Heart left ventricle (tissue), 16 donors: ENCODE measurements at places on chromosomes 5 and 9.

DNA sequence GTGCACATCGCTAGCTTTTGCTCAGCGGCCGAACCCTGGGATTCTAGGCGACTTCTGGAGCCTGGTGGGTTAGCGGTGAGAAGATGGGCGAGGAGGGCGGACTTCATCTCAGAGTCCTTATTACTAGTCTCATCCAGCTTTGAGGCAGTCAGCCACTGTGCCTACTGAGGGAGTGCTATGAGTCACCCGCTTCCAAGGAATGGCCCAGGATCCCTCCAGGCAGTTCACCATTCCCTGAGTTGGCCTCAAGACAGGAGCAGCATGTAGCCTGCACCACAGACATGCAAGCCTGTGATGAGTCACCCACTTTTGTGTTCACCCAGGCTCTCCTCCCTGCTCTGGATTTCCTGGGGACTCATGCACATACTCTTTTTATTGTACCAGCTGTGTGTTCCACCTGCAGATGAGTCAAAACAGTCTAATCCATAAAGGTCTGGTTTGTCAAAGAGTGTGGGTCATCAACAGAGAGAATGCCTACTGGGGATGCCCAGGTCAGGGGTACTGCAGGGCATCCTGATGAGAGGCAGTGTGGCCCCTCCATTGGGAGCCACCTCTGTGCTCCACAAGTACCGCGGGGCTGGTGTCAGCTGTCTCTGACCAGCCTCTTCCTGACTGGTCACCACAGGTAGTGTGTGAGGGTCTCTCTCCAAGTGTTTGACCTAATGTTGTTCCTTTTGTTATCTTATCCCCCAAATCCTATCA, 20.2 kb downstream of the SLC22A5 start:
- H3K27me3 ChIP-seq, result no peaks in the 10 kb centered on the region
- H3K27ac ChIP-seq, result peak overlapping the region; percentile 88
- H3K4me3 ChIP-seq, result no peak overlapping the region
- peaks cover 32% of the 10 kb centered on the region for H3K4me1 ChIP-seq

DNA sequence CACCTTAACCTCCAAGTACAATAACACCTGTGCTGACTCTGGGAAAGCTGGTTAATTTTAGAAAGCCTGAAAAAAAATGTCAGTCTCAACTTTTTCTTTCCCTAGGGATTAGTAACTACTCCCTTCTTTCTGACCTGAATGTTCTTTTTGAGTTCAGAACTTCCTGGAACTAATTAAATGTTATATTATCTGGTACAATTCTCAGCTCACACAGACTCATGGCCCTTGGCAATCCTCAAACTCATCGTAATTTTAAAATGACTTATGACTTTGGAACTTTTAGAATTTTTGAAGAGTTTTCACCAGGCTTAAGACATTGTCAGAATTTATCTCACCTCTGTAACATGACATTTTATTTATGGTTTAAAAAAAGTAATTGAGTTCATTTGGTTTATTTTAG, 315.0 kb downstream of the FER start:
- no peak overlapping the region for H3K27ac ChIP-seq
- no peak for DNase-seq
- no peak overlapping the region for H3K4me3 ChIP-seq
- no peaks in the 10 kb centered on the region for H3K36me3 ChIP-seq

- no peak for DNase-seq
- no peaks in the 10 kb centered on the region for H3K27me3 ChIP-seq
- H3K4me1 ChIP-seq, result no peaks in the 10 kb centered on the region
- H3K4me3 ChIP-seq, result no peak overlapping the region
These were observed 14.8 kb upstream of the TUT7 start for GRCh38 chr9:86368871-86369521.

GRCh38 chr9:20642045-20642444, 19.7 kb upstream of the MLLT3 start:
- no peak overlapping the region for H3K27ac ChIP-seq
- DNase-seq, result no peak
- H3K4me1 ChIP-seq, result no peaks in the 10 kb centered on the region
- H3K27me3 ChIP-seq, result no peaks in the 10 kb centered on the region
- H3K4me3 ChIP-seq, result no peak overlapping the region

- H3K27me3 ChIP-seq, result no peaks in the 10 kb centered on the region
- H3K4me1 ChIP-seq, result no peaks in the 10 kb centered on the region
- H3K36me3 ChIP-seq, result no peaks in the 10 kb centered on the region
- H3K4me3 ChIP-seq, result no peak overlapping the region
- DNase-seq, result no peak
These were observed 406.7 kb downstream of the GABRG2 start for GRCh38 chr5:162474239-162474638.

DNA sequence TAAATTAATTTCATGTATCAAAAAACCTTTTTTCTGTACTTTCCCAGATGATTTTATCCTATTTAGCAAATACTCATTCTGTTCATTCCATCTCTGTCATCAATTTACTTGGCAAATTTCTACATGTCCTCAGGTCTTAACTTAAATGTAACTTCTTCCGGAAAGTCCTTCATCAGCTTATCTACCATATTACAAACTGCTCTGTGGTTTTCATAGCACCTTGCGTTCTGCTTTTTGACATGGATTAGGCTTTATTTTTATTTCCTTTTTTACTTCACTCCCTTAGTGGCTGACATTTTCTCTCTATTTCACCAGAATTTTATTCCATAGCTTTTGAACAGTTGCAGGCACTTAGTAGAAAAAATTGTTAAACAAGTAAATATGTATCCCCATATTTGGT, 1040.8 kb downstream of the TAF11L14 start:
- no peak for DNase-seq
- no peaks in the 10 kb centered on the region for H3K36me3 ChIP-seq
- H3K27ac ChIP-seq, result no peak overlapping the region

DNA sequence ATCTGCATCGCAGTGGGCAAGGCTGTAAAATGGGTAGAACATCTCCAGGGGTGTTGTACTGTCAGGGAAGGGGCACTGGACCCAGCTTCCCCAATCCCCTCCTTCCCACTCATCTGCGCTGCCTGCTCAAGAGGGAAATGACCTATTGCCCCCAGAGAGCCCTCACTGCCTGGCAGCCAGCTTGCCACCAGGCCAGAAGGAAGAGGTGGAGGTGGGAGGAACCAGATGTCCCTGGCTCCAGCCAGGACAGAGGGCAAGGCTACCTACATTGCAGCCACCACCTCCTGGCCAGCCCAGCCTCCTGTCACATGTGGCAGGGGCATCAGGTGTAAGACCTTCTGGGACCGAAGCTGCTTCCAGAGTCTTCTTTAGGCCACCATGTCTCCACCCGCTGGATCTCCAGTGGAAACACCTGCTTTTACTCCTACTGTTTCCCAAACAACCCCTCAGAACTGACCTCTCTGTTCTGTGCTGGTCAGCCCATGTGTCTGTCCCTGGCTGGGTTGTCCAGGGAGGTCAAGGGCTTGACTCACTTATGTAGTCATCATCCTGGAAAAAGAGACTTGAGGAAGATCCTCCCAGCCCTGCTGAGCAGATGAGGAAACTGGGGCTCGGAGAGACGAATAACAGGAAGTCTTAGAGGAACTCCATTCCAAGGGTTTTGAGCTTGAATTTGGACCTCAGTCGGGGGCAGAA, 42.3 kb downstream of the JADE2 start:
- peak overlapping the region; percentile 89 for H3K27ac ChIP-seq
- H3K27me3 ChIP-seq, result no peaks in the 10 kb centered on the region
- no peak for DNase-seq
- H3K36me3 ChIP-seq, result peaks cover 84% of the 10 kb centered on the region
- peaks cover 38% of the 10 kb centered on the region for H3K4me1 ChIP-seq
- H3K4me3 ChIP-seq, result no peak overlapping the region
